ENCODE measurements at places on chromosomes 7 and 10.

- no peak for DNase-seq
Observed at GRCh38 chr10:109784236-109784635, 139.1 kb downstream of the XPNPEP1 start.

- no peak for DNase-seq
Observed at GRCh38 chr10:52775132-52775647, 2.6 kb upstream of the MBL2 start.

- no peak for DNase-seq
Observed at GRCh38 chr10:118439824-118440223, 97.7 kb upstream of the FAM204A start.

- no peak for DNase-seq
Observed at GRCh38 chr10:44827431-44828006, 83.6 kb upstream of the TMEM72 start.

- no peak for DNase-seq
Observed at GRCh38 chr7:102873470-102874165, 39.2 kb upstream of the LRRC17 start.

DNA sequence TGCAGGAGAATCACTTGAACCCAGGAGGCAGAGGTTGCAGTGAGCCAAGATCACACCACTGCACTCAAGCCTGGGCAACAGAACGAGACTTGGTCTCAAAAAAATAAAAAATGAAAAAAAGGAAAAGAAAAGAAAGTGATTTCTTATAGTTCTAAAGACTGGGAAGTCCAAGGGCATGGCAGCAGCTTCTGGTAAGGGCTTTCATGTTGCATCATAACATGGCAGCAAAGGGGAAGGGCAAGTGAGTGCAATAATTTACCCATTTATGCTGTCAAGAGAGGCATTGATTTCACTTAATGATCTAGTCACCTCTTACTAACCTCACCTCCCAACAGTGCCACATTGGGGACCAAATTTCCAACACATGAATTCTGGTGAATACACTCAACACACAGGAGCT is 8.8 kb upstream of the KLRG2 start:
- DNase-seq, result no peak

GRCh38 chr10:15172306-15172840 is 3.9 kb upstream of the NMT2 start:
- DNase-seq, result no peak

DNA sequence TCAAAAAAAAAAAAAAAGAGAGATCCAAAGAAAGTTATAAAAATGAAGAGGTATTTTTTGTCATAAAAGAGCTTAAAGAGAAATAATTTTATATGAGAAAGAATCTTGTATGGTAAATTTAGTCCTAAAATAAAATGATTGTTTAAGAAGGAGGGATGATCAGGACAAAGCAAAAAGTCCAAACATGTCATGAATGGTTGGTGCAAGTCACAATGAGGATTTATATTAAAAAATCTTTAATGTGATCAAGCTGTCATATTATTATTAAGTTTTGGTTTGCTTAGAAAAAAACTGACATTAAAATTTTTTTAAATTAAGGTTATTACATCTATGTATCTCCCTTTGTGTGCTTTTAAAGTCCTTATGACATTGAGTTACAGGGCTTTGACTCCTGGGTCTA is 220.4 kb downstream of the TMEM26 start:
- DNase-seq, result no peak

DNA sequence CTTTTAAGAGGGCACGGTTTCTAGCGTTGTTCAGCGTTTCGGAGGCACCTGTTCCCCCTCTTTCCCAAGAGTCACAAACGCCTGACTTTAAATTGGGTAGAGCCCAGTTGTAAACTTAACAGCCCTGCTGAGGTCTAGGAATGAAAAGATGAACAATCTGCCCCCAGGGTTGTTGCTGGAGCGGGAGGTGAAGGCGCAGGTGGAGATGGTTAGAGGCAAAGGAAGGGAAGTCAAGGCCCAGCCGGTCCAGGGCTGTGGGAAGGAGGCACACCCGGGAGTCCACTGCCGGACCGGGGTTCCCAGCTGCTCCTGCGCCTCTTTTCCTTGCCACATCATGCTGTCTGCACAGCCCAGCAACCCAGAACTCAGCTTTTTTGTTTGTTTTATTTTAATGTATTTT is 770 bp downstream of the PRXL2A start:
- no peak for DNase-seq

DNA sequence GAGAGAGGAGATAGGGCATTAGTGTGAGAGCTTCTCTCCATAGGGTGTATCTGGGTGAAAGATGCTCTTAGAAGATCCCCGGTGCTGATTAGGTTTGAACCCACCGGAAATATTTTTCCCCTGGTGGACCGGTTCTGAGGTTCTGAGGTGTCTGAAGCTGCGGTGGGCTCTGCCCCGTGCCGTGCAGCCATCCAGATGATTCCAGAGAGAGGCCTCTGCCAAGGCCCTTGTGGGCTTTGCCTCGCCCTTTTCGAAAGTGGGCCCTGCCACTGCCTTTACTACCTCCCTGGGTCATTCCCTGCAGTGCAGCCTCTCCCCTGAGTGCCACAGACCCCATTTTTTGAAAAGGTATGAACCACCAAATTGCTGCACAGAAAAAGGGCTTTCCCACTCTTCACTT is 2.8 kb downstream of the GIMAP8 start:
- no peak for DNase-seq

GRCh38 chr10:98170249-98171117 is 36.0 kb downstream of the R3HCC1L start:
- no peak for DNase-seq

DNA sequence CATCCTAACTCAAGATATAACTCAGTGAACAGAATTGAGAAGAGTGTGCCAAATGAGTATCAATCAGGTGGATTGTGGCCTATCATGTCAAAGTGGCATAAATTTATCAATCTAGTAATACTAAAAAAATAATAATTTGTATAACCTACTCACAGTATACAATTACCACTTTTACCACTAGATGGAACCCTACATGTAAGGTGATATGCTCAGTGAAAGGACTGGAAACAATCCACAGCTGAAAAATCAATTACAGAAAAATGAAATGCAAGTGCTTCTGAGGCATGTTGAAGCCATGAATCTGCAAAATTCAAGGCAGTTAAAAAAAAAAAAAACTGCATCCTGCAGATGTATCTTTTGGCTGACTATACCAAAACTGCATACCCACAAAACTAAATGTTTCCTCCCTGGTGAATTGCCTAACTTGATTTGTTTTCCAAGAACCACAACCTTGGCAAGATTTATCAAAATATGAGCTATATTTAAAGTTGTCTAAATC is 13.9 kb downstream of the ARHGAP19 start:
- peak; percentile 12 for DNase-seq

- no peak for DNase-seq
Observed at GRCh38 chr10:34171957-34172527, 643.1 kb downstream of the PARD3 start.

GRCh38 chr10:93762979-93763391 is 5.2 kb downstream of the LGI1 start:
- DNase-seq, result no peak

- no peak for DNase-seq
Observed at GRCh38 chr10:84356928-84357327, 28.5 kb downstream of the CCSER2 start.

DNA sequence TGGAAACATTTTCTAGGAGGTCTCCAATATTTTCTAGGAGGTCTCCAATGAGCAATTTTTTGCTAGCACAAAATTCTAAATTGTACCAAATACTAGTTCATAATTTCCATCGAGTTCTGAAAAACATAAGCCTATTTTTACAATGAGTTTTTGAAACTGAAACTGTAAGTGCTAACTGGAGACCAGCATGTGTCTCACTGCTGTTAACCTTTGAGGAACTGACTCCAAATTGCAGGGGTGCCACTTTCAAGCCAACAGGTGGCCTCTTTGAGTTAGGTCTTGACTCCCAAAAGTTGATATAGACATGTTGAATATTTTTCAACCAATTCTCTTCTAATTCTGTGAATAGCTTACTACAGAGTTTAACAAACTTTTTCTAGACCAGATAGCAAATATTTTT is 58.8 kb downstream of the CAV1 start:
- DNase-seq, result no peak

- DNase-seq, result peak; percentile 64
Observed at GRCh38 chr10:104077247-104077646, 8.4 kb downstream of the COL17A1 start.

GRCh38 chr10:132328738-132329137 is 3.3 kb upstream of the LRRC27 start:
- no peak for DNase-seq

- no peak for DNase-seq
Observed at GRCh38 chr7:142094861-142095260, 16.7 kb upstream of the MGAM2 start.

DNA sequence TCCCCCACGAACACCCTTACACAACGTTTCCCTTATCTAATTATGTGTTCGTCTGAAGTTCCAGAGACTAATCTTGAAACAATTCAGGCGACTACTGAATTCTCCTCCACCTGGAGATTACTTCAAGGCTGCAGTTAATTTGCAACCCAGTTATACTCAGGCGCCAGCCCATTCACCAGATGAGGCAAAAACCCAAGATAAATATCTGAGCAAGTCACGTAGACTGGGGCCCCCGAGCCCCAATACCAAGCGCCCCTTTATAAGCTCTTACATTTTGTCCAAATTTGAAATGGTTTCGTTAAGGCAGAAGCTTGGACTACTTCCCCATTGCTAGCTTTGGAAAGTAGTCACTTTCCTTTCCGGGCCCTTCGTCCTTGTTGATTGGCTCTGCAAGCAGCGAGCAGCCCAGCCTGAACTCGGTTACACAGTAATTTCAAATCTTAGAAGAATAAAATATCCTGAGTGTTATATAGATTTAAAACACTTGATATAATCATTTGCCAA is 1.2 kb downstream of the TPK1 start:
- DNase-seq, result no peak

DNA sequence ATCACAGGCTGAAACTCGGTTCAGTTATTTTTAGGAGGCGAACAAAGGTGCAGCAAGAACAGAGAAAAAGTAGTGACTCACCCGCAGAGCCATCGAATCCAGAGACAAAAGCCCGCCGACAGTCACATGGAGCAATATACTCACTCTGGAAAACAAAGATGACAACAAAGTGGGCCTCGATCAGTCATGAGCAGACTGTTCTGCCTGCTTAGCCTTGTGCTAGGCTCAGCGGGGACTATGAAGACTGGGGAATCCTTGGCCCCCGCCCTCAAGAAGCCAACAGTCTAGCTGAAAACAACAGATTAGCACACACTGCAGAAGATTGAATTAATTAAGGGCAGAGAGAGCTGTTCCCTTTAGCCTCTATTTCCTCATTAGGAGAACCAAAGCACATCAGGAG is 30.4 kb downstream of the XPNPEP1 start:
- no peak for DNase-seq

DNA sequence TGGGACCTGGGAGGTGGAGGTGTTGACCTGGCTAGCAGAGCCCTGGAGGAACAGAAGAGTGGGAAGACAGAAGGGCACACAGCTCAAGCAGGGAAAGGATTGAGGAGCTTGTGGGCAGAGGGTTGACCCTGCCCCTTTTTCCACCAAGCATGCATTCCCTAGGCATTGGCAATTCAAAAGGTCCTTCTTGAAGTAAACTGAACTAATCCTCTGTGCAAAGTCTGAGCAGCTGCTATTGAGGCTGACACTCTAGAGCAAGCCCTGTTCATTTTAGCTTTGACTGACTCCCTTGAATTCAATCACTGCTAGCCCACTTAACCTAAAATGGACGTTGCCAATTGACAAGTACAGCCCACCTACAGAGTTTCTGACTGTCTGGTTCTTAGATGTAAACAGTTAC is 116.5 kb upstream of the TNS3 start:
- DNase-seq, result no peak
